ENCODE measurements at places on chromosomes 5 and 9. TPM values are rescaled to one million over a fixed set of nuclear protein-coding genes. Genes with fewer than 3 reads are reported as not detected.

SPINK4 gene
- 1.3 TPM for total RNA-seq

CD14 gene
- not detected for total RNA-seq

S100Z gene
- total RNA-seq, result 18.3 TPM

TRIM23 gene
- 14.0 TPM for total RNA-seq

PCDHGA10 gene
- total RNA-seq, result 3.2 TPM

IFNA21 gene
- not detected for total RNA-seq

SIL1 gene
- 16.4 TPM for total RNA-seq

AFAP1L1 gene
- total RNA-seq, result 0.55 TPM

CMBL gene
- total RNA-seq, result 17.8 TPM

OMD gene
- not detected for total RNA-seq

PROB1 gene
- total RNA-seq, result 4.8 TPM

PRPF4 gene
- 36.0 TPM for total RNA-seq

BICD2 gene
- total RNA-seq, result 20.9 TPM

DPH7 gene
- 43.2 TPM for total RNA-seq

EDIL3 gene
- total RNA-seq, result 22.5 TPM

SMIM32 gene
- 0.15 TPM for total RNA-seq

COL27A1 gene
- 43.8 TPM for total RNA-seq

TMEM8B gene
- total RNA-seq, result 9.7 TPM
